OCI-M1 (cell line): ENCODE measurements at places on chromosomes 7 and 10.

DNA sequence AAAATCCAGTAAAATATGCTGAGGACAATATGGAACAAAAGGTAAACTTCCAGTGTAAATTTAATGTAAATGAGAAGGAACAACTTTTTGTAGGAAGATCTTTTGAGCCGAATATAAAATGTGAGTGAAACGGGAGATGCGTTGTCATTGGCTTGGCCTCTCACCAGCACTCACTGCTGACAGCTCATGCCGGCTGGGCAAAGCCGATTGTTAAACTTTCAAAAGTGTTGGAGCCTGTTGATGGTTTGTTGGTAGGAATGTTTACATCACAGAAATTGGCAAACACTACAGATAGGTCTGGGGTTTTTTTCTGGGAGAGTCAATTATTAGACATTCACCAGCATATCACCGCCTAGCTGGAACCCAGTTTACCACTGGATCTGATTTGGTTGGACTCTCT is 6.1 kb downstream of the PSTK start:
- DNase-seq, result no peak

DNA sequence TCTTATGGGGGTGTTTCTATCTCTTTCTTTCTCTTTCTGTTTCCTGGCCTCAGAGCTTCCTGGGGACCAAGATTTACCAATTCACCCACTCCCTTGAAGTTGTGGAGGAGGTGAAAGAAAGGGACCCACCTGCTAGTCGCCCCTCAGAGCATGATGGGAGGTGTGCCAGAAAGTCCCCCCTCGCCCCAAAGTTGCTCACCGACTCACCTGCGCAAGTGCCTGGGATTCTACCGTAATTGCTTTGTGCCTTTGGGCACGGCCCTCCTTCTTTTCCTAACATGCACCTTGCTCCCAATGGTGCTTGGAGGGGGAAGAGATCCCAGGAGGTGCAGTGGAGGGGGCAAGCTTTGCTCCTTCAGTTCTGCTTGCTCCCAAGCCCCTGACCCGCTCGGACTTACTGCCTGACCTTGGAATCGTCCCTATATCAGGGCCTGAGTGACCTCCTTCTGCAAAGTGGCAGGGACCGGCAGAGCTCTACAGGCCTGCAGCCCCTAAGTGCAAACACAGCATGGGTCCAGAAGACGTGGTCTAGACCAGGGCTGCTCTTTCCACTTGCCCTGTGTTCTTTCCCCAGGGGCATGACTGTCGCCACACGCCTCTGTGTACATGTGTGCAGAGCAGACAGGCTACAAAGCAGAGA is 12.2 kb downstream of the AQP1 start:
- no peak for DNase-seq

DNA sequence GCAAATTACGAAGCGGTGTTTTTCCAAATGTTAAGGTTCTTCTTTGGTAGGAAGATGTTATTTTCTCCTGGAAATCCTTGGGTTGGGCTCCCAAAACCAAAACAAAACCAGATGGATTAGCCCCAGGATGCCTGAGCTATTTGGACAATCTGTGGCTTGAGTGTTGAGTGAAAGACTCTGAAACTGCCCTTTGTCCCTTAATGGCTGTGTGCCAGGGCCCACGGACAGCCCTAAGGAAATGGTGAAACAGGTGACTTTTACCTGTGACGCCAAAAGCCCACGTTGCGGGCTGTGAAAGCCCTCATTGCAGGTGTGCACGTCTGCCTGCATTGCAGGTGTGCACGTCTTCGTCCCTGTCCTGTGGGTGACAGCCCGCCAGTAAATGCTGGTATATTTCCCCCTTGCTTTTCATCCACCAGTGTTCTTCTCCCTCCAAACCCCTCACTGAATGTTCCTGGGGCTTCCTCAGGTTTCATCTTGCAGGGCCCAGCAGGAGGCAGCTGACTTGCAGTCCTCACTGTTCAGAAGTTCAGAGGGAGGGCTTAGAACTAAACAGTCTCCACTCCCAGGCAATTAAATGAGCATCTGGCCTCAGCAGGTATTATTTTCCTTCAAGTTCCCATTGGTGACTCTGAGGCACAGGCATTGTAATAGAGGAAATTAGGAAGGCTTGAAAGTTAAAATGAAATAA is 10.7 kb downstream of the PFKP start:
- no peak for DNase-seq

DNA sequence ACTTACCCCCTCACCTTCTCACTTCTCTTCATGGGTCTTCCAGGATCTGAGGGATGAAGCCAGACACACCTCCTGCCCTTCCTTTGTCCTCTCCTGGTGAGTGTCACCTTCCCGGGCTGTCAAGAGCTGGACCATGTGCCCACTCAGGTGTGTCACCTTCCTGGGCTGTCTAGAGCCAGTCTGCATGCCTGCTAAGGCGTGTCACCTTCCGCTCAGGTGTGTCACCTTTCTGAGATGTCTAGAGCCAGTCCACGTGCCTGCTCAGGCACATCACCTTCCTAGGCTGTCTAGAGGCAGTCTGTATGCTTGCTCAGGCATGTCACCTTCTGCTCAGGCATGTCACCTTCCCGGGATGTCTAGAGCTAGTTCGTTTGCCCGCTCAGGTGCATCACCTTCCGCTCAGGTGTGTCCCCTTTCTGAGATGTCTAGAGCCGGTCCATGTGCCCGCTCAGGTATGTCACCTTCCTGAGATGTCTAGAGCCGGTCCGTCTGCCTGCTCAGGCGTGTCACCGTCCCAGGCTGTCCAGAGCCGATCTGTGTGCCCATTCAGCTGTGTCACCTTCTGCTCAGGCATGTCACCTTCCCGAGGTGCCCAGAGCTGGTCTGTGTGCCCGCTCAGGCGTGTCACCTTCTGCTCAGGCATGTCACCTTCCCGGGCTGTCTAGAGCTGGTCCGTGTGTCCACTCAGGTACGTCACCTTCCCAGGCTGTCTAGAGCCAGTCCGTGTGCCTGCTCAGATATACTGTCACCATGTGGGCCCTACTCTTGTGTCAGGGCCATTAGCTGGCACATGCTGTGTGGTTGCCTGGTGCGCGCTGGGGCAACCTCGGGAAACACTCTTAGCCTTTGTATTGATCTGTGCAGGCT is 245.3 kb downstream of the EBF3 start:
- DNase-seq, result no peak

GRCh38 chr7:748446-748845 is 21.4 kb upstream of the PRKAR1B start:
- DNase-seq, result no peak

GRCh38 chr7:105841866-105842265 is 34.5 kb downstream of the ATXN7L1 start:
- no peak for DNase-seq

DNA sequence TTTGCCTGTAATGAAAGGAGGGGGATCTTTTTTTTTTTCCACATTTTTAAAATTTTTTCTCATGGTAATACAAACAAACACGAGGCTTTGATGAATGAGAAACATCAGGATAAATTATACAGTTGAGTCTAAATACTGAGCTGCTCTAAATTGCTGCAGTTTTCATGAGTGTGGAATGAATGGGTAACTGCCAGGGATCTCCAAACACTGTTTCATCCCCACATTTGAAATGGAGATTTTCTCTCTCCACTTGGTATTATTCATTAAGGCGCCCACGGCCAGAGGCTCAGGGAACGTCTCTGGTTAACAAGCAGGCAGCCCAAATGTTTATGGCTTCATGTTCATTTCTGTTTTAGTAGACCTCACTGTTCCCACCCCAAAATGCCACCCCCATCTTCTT is 717.1 kb downstream of the GRID1 start:
- DNase-seq, result no peak

- no peak for DNase-seq
These were observed 138.3 kb downstream of the EGFR start for GRCh38 chr7:55156919-55157763.

GRCh38 chr10:71920540-71921323 is 43.5 kb upstream of the CHST3 start:
- DNase-seq, result peak; percentile 62

- DNase-seq, result no peak
These were observed 350.4 kb downstream of the PAXIP1 start for GRCh38 chr7:154652564-154652963.

DNA sequence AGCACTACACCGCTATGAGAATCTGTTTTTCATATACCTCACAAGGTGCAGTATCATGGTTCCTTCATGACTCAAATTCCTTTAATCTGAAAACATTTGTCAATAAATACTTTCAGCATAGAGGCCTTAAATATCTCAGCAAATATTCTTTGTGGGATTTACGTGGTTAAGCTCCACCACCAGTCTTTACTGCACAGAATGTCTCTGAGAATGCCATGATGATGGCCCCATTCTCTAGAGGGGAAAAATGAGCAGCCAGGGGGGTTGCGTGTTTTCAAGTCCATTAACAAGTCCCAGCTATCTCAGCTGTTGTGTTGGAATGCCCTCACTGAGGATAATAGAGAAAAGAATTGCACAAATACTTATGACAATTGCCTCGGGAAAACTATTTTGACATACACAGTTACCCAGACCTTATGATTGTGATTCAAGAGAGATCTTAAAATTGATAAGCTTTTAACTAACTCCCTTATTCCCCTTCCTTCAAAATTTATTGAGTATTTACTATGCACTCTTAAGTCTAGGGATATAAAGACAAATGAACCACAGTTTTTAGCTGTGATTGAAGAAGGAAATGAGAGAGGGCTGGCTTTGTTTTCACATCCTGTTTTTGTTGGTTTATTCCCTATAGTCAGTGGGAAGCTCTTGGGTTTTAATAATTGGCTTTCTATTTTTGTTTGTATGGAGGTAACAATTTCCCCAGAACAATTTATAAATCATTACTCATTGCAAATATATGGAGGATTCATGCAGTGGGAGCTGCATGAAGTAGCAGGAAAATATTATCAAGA is 176.5 kb upstream of the VWC2 start:
- DNase-seq, result no peak

DNA sequence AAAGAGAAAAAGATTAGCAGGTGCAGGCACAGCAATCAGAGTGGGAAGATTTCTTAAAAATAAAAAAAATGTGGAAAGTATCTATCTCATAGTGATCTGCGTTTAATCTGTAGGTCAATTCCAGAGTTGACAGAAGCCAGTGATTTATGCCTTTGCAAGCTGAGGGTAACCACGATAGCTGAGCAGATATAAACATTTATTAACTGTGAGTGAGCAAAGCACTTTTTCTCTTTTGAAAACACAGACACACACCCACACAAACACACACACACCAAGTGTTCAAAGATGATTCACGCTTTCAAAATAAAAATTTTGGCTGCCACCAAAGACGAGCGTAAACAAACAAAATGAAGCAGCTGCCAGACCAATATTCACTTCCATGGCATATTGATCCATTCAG is 243.2 kb upstream of the SLC26A5 start:
- DNase-seq, result no peak

DNA sequence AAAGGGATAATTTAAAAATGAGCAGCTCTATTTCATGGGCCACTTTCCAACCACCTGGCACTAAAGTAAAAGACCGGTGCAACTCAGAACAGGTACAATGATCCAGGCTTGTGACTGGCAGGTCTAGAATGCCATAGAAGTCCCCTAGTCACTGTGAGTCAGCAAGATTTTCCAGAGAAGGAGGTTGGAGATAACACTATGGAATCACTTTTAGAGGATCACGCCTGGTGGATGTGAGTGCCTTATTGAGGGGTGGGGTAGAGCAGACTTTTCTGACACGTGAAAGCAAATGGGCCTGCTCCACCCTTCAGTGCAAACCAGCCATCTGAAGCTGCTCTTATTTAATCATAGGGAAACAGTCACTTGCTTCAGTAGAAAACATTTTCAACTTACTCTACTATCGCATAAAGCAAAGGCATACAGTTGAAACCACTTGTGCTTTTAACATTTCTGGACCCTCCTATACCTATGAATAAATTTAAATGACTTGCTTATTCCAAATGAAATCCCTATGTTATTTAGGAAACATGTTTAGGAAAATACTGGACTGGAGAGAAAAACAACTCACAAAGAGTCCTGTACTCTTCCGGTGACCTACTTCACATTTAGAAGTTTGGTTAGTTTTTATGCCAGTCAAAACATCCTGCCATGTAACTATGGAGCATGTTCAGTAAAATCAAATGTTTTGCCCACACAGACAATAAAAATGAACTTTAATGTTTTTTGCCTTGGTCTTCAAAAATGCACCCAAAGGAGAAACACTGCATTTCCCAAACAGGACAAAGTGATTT is 21.5 kb upstream of the AKR1C1 start:
- peak; percentile 64 for DNase-seq

- no peak for DNase-seq
These were observed 937.5 kb downstream of the GRID1 start for GRCh38 chr10:85429126-85429525.

- no peak for DNase-seq
These were observed 30.3 kb upstream of the NCAPG2 start for GRCh38 chr7:158734861-158735260.
